ENCODE measurements at places on chromosomes 11 and 22. TPM values are rescaled to one million over a fixed set of nuclear protein-coding genes. Genes with fewer than 3 reads are reported as not detected.

NCAM1 gene
- 7.7 TPM for total RNA-seq

OR5P2 gene
- total RNA-seq, result not detected

DGCR6 gene
- 1.6 TPM for total RNA-seq

MS4A7 gene
- total RNA-seq, result 652 TPM

RAB36 gene
- 3.4 TPM for total RNA-seq

FAM227A gene
- not detected for total RNA-seq

CRYBB2 gene
- total RNA-seq, result not detected

IFITM1 gene
- 595 TPM for total RNA-seq

MMP12 gene
- 1.9 TPM for total RNA-seq

SLC22A8 gene
- total RNA-seq, result not detected

NFAM1 gene
- 56.6 TPM for total RNA-seq

OR52E8 gene
- not detected for total RNA-seq

FGF4 gene
- not detected for total RNA-seq

OR5AS1 gene
- not detected for total RNA-seq

SMDT1 gene
- 74.7 TPM for total RNA-seq

SCT gene
- total RNA-seq, result 3.4 TPM

OR52N4 gene
- 6.0 TPM for total RNA-seq

AGBL2 gene
- 2.2 TPM for total RNA-seq

FOSL1 gene
- 5.4 TPM for total RNA-seq

OR10D3 gene
- not detected for total RNA-seq

KCNK4 gene
- total RNA-seq, result not detected

OR51B4 gene
- not detected for total RNA-seq

DEFB131B gene
- not detected for total RNA-seq

MOGAT2 gene
- not detected for total RNA-seq

TCN2 gene
- total RNA-seq, result 86.8 TPM

OVOL1 gene
- total RNA-seq, result not detected

APOL6 gene
- total RNA-seq, result 48.1 TPM

TNNI2 gene
- 8.6 TPM for total RNA-seq

All from spleen (tissue), 13 donors.